ENCODE measurements at places on chromosomes 5 and 9. TPM values are rescaled to one million over a fixed set of nuclear protein-coding genes. Genes with fewer than 3 reads are reported as not detected.

The C5 gene
- 87.6 TPM for polyA plus RNA-seq

The INSL4 gene
- not detected for polyA plus RNA-seq

The CDC20B gene
- polyA plus RNA-seq = 13.8 TPM

The OTP gene
- polyA plus RNA-seq = not detected

The C1QTNF3 gene
- 20.7 TPM for polyA plus RNA-seq

The DOK3 gene
- 6.6 TPM for polyA plus RNA-seq

The PAEP gene
- polyA plus RNA-seq = 0.68 TPM

The LCN15 gene
- 0.07 TPM for polyA plus RNA-seq

The ST6GALNAC4 gene
- polyA plus RNA-seq = 25.1 TPM

The ANKDD1B gene
- polyA plus RNA-seq = 3.7 TPM

The PCDHAC2 gene
- 3.5 TPM for polyA plus RNA-seq

The EFNA5 gene
- polyA plus RNA-seq = 26.5 TPM

The PTTG1 gene
- 69.5 TPM for polyA plus RNA-seq

The NUTM2G gene
- polyA plus RNA-seq = 0.63 TPM

DNA sequence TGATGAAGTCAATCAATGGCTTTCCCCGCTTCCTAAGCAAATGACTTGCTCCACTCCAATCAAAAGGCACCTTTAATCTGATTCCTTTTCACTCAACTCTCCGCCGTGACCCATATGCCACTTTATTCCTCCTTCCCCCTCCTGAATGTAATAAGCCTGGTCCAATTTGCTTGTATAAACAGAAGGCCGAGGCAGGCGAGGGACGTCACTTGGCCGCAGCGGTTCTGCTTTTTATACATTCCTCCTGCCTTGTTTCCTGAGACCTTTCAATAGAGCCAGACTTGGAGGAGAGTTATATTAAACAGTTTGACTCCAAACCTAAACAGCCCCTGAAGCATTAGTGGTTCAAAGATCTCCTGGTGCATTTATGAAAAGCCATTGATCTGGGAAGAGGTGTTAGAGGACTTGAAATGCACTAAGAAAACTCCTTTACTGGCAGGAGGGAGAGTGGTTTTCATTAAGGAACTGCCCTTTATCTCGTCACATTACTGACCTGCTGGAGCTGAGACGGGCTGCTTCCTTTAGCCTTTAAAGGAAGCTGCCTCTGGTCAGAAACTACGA is 273.4 kb downstream of the SLIT3 start:
- DNase-seq = peak; percentile 34

DNA sequence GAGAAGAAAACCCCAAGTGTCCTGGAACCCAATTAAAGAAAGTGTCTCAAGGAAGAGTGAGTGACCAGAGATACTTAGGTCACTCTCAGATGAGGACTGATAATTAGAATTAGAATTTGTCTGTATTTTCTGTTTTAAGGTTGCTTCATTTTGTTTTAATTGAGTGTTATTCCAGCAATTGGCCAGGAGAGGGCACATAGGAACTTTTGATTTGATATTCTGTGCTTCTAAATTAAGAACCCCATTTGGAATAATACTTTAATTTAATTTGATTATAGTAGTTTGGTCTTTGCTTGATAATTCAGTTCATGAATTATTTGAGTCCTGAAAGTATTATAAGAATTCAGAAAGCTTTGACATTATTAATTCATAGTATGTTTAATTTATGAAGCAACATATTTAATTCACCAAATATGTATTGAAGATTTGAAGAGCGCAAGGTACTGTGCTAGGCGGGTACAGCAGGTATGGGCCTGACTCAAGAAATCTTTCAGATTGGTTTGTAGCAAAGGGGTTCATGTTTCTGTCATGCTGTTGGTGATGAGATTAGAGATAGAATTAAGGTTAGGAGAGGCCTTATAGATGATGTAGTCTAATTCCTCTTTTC is 4.9 kb downstream of the MRPL22 start:
- DNase-seq = no peak

GRCh38 chr5:8396756-8397155 is 527.8 kb downstream of the MTRR start:
- DNase-seq = no peak

- DNase-seq = no peak
These were observed 73.2 kb downstream of the PPIC start for GRCh38 chr5:122963305-122963704.

- no peak for DNase-seq
These were observed 8.4 kb upstream of the RXRA start for GRCh38 chr9:134317790-134318414.

GRCh38 chr9:134738869-134739659 is 97.5 kb downstream of the COL5A1 start:
- DNase-seq = peak; percentile 38

DNA sequence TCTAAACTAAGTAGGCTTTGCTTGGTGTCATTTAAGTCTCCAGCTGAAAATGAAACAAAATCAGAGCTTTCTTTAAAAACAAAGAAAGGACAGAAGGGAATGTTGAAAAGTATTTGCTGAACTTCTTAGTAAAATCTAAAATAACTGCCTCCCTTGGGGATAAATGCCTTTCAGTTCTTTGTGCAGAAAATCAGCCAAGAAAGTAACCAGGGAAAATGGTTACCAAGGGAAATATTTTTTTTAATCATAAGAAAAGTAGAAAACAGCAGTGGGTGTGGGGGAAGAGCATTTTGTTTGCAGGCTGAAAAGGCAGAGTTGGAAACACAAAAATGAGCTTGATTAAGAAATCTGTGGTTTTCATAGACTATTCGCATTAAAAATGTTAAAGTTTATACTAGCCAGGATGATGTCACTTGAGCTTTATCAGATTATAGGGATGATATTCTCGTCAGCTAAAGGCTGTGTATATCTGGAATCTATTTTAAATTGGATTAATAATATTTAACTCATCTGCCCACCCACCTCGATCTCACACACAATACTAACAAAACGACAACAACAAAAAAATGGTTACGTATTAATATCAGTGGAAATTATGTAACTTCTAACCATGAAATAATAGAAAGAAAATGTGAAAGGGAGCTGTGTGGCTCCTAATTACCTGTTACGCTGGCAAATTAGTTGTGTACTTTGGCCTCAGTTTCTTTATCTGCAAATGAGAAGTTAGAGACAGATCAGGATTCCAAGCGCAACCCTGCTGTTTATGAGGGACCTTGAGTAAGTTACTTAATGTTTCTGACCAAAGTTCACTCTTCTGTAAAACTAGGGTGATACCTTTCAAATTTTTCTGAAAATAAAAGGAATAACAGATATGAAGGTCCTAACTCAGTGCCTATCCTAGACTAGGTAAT is at the start of gene ECM2:
TSS of gene ECM2 (minus strand) at position 51 of the 911 bp plus-strand sequence. CDS start 13,124 bp downstream, outside the sequence.
- peak; percentile 64 for DNase-seq

- DNase-seq = no peak
These were observed 72.5 kb upstream of the RASA1 start for GRCh38 chr5:87195104-87195591.

- DNase-seq = no peak
These were observed 31.6 kb downstream of the LMNB1 start for GRCh38 chr5:126808521-126808988.

DNA sequence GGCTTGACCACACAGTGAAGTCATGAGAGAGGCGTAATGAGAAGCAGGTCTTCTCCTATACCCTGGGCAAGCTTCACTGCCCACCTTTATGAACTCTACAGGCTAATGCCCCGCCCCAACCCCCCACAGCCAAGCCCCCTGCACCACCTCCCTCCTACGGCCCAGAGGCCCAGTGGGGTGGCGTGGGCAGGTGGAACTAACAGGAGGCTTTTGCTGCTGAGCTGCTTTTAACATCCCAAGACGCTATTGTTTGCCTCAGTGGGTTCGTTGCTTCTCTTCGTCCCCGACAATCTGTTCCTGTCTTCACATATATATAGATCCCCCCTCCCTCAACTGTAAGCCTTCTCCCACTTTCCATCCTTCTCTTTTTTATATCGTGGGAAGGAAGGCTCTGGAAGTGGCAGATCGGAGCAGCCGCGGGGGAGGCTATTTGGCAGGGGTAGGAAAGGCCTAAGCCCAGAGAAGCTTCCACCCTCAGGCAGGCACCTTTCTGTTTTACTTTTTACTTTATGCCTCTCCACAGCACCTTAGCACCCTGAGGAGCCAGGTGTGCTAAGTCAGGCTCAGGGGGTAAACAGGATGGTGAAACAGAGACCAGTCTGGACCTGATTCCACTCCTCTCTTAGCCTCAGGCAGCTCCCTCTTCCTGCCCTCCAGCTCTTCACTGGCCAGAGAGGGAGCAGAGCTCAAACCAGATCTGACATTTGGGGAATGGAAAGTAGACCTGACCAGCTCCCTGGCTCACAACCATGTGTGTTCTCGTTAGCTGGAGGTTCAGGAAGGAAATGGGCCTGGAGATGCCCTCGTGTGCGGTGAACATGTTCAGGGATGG is 26.5 kb downstream of the CD74 start:
- DNase-seq = no peak

- DNase-seq = no peak
These were observed 522.6 kb downstream of the HINT1 start for GRCh38 chr5:130642461-130642860.

- DNase-seq = no peak
These were observed 888 bp downstream of the RABGAP1 start for GRCh38 chr9:122941582-122942234.

- no peak for DNase-seq
These were observed 80.6 kb downstream of the WNK2 start for GRCh38 chr9:93264338-93265125.

DNA sequence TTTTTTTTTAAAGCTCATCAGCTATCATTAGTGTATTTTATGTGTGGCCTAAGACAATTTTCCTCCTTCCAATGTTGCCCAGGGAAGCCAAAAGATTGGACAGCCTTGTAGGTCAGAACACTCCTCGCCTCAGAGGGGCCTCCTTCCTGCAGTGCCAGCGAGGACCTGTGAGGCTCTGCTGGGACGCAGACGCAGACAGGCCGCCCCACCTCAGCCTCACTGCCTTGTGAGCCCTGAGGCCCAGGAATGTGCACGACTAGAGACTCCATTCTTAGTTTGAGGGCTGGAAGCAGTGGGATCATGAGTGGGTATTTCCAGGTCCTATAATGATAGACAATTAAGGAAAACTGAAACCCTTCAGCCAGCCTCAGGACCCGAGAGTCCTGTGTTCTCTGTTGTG is 85.4 kb downstream of the PJA2 start:
- DNase-seq = no peak

DNA sequence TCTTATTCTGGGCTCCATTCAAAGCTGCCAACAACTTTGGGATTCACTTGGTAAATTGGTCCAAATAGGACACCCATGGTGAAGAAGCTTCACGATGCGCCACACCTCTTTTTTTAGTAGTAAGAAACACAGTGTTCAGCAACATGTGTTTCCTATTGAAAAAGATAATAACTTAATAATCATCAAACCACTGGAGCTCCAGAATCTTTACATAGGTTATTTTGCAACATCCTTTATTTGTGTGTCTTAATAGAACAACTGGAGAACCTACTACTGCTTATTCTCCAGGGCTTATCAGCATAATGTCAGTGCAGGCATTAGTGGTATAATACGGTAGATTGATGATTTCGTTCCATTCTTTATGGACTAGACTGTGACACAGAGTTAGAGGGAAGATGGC is 63.3 kb upstream of the DAPK1 start:
- no peak for DNase-seq

- no peak for DNase-seq
These were observed 40.5 kb upstream of the RPL26L1 start for GRCh38 chr5:172918421-172919371.

DNA sequence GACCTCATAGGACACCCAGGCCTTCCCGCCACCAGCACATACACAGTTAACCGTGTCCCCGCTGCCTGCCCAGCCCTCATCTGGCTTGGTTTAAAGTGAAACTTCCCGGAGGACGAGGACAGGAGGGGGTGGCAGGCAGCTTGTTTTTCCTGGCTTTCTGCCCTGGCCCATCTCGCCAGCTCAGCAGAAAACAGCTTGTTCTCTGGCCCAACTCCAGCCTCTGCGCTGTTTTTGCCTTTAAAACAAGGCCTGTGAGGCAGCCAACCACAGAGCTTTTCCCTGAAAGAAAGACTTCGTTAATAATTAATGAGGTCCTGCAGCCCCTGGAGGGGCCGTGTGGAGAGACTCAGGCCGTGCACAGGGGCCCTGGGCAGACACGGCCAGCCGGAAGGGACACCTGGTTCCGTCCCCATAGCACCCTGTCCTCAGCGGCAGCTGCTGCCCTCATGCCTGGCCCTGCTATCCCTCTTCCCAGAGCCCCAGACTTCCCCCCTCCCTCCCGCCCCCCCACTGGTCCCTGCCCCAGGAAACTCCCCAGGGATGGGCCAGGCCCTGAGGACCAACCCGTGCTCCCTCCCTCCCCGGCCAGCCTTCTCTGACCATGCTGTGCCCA is 108.7 kb downstream of the RXRA start:
- peak; percentile 99 for DNase-seq

- no peak for DNase-seq
These were observed 168.8 kb downstream of the DROSHA start for GRCh38 chr5:31362931-31363568.

- no peak for DNase-seq
These were observed 58.8 kb downstream of the MEF2C start for GRCh38 chr5:88824141-88824540.

DNA sequence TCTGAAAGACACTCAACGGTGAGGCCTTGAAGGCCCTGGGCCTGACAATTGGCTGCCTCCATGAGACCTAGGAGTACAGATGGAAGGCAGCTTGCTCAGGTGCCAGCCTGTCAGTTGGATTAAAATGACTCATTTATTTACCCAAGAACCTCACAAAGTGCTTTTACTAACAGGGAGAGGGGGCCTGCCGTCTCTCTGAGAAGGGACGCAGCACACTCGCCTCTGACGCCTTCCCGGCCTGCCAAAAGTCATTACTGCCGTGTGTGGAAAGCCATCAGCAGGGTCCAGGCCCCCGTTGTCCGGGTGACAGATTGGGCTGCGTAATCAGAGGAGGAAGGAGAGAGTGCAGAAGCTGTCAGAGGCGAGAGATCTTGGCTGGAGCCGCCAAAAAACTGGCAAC is 32.4 kb downstream of the DDX31 start:
- DNase-seq = no peak

GRCh38 chr5:123811831-123812230 is 299.9 kb downstream of the CSNK1G3 start:
- no peak for DNase-seq

DNA sequence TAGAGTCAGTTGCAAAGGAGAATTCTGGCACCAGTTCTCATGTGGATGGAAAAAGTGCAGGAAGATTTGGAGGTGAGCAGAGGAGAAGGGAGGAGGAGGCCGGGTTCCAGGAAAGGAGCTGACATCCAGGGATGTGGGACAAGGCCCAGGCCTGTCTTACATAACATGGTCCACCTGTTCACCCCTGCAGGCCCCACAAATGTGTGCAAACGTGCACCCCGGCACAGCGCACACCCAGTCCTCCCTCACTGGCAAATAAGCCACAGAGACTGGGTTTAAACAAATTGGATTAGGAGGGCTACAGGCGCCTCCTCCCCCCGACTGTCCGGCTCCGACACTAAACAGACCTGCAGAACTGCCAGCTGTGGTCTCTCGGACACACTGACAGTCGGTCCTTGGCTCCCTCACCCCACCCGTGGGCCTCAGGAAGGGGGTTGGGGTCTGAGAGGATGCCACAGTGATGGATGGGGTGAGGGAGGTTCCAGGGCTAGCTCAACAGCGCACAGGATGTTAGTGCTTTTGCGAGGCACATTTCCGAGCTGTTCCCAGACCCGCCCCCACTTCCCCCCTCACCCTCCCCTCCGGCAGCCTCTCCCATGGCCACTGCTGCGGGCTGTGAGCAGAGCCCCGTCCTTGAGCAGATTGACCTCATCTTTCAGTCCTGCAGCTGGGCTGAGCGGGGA is 43.4 kb upstream of the IL17B start:
- DNase-seq = peak; percentile 93

GRCh38 chr9:84567805-84568204 is 101.7 kb upstream of the NTRK2 start:
- DNase-seq = no peak

- no peak for DNase-seq
These were observed 801.4 kb downstream of the BRINP1 start for GRCh38 chr9:118567861-118568260.

Measured in right lung (tissue), 10 donors.